CD8-positive, alpha-beta memory T cell (primary cell): ENCODE measurements at places on chromosomes 11 and 22. TPM values are rescaled to one million over a fixed set of nuclear protein-coding genes. Genes with fewer than 3 reads are reported as not detected.
A peak's percentile ranks its signal among the peaks of the same experiment; 100 is the strongest.

AQP11 gene
- 1.4 TPM for polyA plus RNA-seq

LGALS12 gene
- not detected for polyA plus RNA-seq

FAM118B gene
- 14.2 TPM for polyA plus RNA-seq

TEF gene
- polyA plus RNA-seq, result 5.3 TPM

GAS2 gene
- polyA plus RNA-seq, result 3.5 TPM

BUD13 gene
- 15.0 TPM for polyA plus RNA-seq

GLYATL1B gene
- polyA plus RNA-seq, result not detected

DCDC1 gene
- polyA plus RNA-seq, result not detected

GRCh38 chr22:27223317-27224177 lies 566.2 kb downstream of the MIAT start:
- no peaks in the 10 kb centered on the region for H3K4me1 ChIP-seq
- no peaks in the 10 kb centered on the region for H3K27me3 ChIP-seq
- no peak for DNase-seq
- no peak overlapping the region for H3K4me3 ChIP-seq
- H3K27ac ChIP-seq, result no peak overlapping the region

- no peaks in the 10 kb centered on the region for H3K4me1 ChIP-seq
- no peaks in the 10 kb centered on the region for H3K27me3 ChIP-seq
- no peak overlapping the region for H3K4me3 ChIP-seq
- H3K36me3 ChIP-seq, result no peaks in the 10 kb centered on the region
Measured at GRCh38 chr11:100232006-100232405, 455.1 kb upstream of the ARHGAP42 start.

- no peaks in the 10 kb centered on the region for H3K36me3 ChIP-seq
- H3K27me3 ChIP-seq, result no peaks in the 10 kb centered on the region
- DNase-seq, result no peak
- no peak overlapping the region for H3K27ac ChIP-seq
- no peaks in the 10 kb centered on the region for H3K4me1 ChIP-seq
Measured at GRCh38 chr11:95100191-95100648, 10.6 kb downstream of the ENDOD1 start.

- H3K4me1 ChIP-seq, result peaks cover 54% of the 10 kb centered on the region
- no peaks in the 10 kb centered on the region for H3K36me3 ChIP-seq
- peak overlapping the region; percentile 64 for H3K27ac ChIP-seq
- peak overlapping the region; percentile 82 for H3K4me3 ChIP-seq
Measured at GRCh38 chr22:36385491-36386350, 2.0 kb downstream of the MYH9 start.

GRCh38 chr11:112554586-112554985 lies 293.9 kb upstream of the PLET1 start:
- no peak for DNase-seq
- no peaks in the 10 kb centered on the region for H3K36me3 ChIP-seq
- no peak overlapping the region for H3K4me3 ChIP-seq
- no peak overlapping the region for H3K27ac ChIP-seq
- no peaks in the 10 kb centered on the region for H3K27me3 ChIP-seq

GRCh38 chr11:112880495-112880894 lies 80.7 kb upstream of the NCAM1 start:
- no peak overlapping the region for H3K4me3 ChIP-seq
- H3K36me3 ChIP-seq, result no peaks in the 10 kb centered on the region
- DNase-seq, result no peak
- H3K4me1 ChIP-seq, result no peaks in the 10 kb centered on the region
- no peaks in the 10 kb centered on the region for H3K27me3 ChIP-seq

- H3K4me1 ChIP-seq, result no peaks in the 10 kb centered on the region
- H3K27me3 ChIP-seq, result no peaks in the 10 kb centered on the region
- DNase-seq, result no peak
- no peak overlapping the region for H3K27ac ChIP-seq
- H3K4me3 ChIP-seq, result no peak overlapping the region
Measured at GRCh38 chr11:29256580-29256979, 760.2 kb downstream of the KCNA4 start.

- H3K27me3 ChIP-seq, result no peaks in the 10 kb centered on the region
- no peaks in the 10 kb centered on the region for H3K36me3 ChIP-seq
- no peak overlapping the region for H3K4me3 ChIP-seq
- no peak overlapping the region for H3K27ac ChIP-seq
- H3K4me1 ChIP-seq, result no peaks in the 10 kb centered on the region
Measured at GRCh38 chr11:107999759-108000455, 8.8 kb upstream of the CUL5 start.

DNA sequence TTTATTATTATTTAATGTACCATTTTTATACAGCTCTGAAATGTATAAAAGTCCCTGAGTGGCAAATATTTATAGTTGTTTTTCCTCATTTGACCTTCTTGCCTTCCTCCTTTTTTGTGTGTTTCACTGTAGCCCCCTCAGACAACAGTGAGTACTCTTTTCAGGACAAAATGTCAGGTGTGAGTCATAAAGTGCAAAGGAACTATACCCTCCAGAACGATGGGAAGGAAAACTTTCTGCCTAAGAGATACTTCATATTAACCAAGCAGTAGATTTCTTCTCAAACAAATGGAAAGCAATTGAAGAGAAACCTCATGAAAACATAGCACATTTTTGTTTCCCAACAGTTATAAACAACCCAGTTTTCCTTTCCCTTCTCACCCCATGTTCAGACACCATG lies 16.1 kb upstream of the MS4A7 start:
- DNase-seq, result no peak
- H3K27me3 ChIP-seq, result no peaks in the 10 kb centered on the region
- no peaks in the 10 kb centered on the region for H3K36me3 ChIP-seq
- H3K27ac ChIP-seq, result no peak overlapping the region
- H3K4me3 ChIP-seq, result no peak overlapping the region

DNA sequence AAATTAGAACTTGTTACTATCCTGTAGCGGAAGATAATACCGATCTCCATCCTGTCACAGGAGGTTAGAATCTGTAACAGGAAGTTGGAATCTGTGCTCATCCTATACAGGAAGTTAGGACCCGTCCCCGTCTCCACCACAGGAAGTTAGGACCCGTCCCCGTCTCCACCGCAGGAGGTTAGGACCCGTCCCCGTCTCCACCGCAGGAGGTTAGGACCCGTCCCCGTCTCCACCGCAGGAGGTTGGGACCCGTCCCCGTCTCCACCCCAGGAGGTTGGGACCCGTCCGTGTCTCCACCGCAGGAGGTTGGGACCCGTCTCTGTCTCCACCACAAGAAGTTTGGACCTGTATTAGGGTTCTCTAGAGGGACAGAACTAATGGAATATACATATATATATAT lies 52.2 kb downstream of the FBLN1 start:
- H3K4me3 ChIP-seq, result no peak overlapping the region
- no peak overlapping the region for H3K27ac ChIP-seq
- no peak for DNase-seq
- no peaks in the 10 kb centered on the region for H3K4me1 ChIP-seq
- no peaks in the 10 kb centered on the region for H3K36me3 ChIP-seq

DNA sequence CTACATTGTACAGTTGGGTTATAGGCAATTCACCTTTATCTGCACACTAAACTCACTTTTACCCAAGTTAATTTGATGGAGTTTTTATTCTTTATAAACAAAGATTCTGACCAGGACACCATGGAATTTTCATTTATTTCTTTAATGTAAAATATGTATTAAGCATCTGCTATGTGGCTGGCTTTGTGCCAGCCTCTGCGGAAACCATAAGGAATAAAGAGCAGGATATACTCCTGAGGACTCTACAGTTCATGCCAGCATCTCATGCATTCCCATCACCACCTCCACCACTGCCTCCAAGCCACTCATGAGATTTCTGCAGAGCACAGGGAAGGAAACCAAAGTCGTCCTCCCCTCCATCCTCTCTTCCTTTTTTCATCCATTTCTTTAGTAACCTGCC lies 100.0 kb upstream of the DBX1 start:
- H3K36me3 ChIP-seq, result no peaks in the 10 kb centered on the region
- no peaks in the 10 kb centered on the region for H3K27me3 ChIP-seq
- DNase-seq, result no peak
- H3K4me3 ChIP-seq, result no peak overlapping the region

DNA sequence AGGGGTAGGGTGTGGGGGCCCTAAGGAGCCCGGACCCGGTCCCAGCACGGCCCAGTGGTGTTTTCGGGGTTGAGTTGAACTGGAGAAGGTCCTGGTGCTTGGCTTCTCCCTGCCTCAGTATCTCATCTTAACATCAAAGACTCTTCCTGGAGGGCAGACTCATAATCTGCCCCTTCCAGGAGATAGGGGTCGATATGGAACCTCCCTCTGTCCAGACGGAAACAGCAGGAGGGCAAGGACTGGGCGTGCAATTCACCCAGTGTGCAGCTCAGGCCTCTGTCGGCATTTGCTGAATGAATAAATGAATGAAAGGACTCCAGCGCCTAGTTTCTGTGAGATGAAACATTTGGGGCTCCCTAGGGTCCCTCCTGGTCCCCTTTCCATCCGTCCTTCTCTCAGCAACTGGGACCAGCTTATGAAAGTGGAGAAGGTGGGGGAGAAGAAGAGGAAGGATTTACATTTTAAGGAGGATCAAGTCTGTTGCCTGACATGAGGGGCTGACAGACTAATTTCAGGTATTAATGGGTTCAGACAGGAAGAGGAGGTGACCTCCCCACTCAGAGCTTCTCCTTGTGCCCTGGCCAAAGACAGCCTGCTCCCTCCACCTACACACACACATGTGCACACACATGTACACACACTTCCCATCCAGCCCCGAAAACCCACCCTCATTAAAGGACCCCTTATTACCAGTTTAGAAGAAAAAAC lies 1.1 kb upstream of the SHISA8 start:
- no peaks in the 10 kb centered on the region for H3K36me3 ChIP-seq
- H3K4me3 ChIP-seq, result no peak overlapping the region
- H3K27me3 ChIP-seq, result peaks cover 39% of the 10 kb centered on the region
- H3K27ac ChIP-seq, result no peak overlapping the region
- peaks cover 24% of the 10 kb centered on the region for H3K4me1 ChIP-seq
- no peak for DNase-seq

DNA sequence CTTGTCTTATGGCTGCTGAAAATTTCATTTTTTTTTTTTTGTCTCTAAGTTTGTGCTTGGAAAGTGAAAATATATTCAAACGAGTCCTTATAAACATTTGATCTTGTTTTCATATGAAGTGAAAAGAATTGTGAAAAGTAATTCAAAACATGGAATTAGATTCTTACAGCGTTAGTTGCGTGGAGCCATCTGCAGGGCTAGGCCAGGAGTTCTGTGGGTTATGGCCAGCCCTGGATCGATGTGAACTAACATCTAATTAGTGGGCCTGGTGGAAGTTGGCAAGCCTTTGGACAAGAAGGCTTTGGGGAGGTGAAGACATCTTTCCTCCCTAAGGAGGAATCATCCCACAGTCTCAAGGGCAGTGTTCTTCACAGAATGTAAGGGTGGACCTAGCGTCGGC lies 37.2 kb downstream of the PARVA start:
- H3K27me3 ChIP-seq, result no peaks in the 10 kb centered on the region
- no peak overlapping the region for H3K4me3 ChIP-seq
- no peak overlapping the region for H3K27ac ChIP-seq

DNA sequence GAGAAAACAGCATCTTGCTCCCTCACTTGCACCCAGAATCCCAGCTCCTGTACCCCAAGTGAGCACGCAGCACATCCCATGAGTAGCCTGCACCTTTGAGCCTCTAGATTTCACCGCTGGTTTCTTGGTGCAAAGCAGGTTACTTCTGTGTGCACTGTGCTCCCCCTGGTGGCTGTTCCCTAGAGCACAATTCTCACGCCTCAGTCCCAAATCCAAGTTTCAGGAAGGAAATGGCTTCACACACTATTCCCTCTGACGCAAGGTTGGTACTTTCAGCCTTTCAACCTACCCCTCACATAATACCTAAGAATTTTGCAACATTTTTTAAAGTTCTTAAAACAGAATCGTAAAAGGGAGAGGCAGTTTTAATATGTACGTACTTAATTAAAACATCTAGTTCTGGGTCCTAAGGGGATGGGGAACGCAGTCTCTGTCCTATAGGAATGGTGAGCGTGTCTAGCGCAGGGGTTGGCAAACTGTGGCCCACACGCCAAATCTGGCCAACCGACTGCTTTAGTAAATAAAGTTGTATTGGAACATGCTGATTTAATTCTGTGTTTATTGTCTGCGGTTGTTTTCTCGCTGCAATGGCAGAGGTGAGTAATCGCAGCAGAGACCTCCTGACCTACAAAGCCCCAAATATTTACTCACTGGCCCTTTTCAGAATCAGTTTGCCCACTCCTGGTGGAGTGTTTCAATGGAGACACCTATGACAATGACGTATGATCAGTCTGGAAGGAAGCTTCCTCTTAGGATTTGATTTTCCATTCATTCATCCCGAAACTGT lies 27.5 kb downstream of the DHCR7 start:
- H3K4me1 ChIP-seq, result no peaks in the 10 kb centered on the region
- no peak for DNase-seq
- no peaks in the 10 kb centered on the region for H3K27me3 ChIP-seq
- no peak overlapping the region for H3K4me3 ChIP-seq
- no peak overlapping the region for H3K27ac ChIP-seq
- no peaks in the 10 kb centered on the region for H3K36me3 ChIP-seq

- H3K4me3 ChIP-seq, result no peak overlapping the region
- H3K27me3 ChIP-seq, result no peaks in the 10 kb centered on the region
- H3K4me1 ChIP-seq, result no peaks in the 10 kb centered on the region
- DNase-seq, result no peak
- no peak overlapping the region for H3K27ac ChIP-seq
- peaks cover 20% of the 10 kb centered on the region for H3K36me3 ChIP-seq
Measured at GRCh38 chr22:30574997-30575671, 669 bp upstream of the GAL3ST1 start.

DNA sequence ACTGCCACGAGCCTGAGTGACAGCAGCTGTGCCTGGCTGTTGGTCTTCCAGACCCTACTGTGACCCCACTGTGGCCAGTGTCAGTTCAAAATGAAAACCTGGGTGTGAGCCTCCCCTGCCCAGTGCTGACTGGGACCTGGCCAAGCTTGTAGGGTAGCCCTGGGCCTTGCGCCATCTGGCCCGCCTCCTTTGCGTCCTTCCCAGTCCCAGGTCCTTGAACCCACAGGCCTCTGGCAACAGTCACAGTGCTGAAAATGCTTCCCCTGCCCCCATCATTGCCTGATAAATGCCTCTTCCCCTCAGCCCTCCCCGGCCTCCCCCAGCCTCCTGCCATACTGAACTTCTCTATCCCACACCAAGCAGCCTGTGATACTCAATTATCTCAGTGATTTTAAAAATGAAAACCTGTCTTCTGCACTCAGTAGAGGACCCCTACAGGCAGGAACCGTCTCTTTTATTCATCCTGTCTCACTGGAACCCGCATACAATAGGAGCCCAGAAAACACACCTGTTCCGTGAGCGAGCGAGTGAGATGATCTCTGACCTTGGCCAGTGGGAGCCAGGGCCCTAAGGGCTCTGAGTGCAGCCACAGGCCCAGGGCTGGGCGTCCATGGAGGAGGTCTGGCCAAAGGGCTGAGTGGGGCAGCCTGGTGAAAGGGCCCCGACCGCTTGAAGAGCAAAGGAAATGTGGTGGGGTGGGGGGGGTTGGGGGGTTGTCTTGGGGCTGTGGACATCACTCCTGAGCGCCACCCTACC lies 49.7 kb upstream of the TTLL12 start:
- H3K4me1 ChIP-seq, result no peaks in the 10 kb centered on the region
- no peak overlapping the region for H3K4me3 ChIP-seq

DNA sequence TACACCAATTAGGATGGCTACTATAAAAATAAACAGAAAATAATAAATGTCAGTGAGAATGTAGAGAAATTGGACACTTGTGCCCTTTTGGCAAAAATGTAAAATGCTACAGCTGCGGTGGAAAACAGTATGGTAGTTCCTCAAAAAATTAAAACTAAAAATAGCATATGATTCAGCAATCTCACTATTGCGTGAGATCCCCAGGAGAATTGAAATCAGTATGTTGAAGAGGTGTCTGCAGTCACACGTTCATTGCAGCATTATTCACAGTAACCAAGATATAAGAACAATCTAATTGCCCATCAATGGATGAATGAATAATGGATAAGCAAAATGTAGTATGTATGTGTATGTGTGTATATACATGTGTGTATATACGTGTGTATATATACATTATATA lies 6.8 kb downstream of the OR52N2 start:
- H3K4me1 ChIP-seq, result peaks cover 8% of the 10 kb centered on the region
- no peaks in the 10 kb centered on the region for H3K27me3 ChIP-seq
- no peak overlapping the region for H3K27ac ChIP-seq
- H3K4me3 ChIP-seq, result no peak overlapping the region
